ENCODE measurements at places on chromosomes 3 and 15.

DNA sequence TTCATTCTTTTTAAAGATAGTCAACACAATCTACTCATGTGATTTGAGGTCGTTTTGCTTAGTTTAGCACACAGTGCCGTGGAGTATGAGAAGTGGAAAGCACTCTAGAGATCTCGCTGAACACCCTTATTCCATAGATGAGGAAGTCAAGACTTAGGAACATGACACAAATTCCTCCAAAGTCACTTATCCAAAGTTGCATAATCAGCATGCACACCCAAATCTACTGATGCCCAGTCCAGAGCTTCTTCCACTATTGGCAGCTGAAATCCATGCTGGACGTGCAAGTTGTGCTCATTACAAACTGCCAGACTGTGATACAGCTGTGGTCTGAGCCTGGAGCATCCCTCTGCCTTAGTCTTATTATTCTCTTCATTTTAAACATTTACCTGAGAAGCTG lies 83.5 kb upstream of the ZNF280D start:
- DNase-seq = no peak

GRCh38 chr3:192851821-192852372 lies 65.8 kb downstream of the MB21D2 start:
- DNase-seq = peak; percentile 53

DNA sequence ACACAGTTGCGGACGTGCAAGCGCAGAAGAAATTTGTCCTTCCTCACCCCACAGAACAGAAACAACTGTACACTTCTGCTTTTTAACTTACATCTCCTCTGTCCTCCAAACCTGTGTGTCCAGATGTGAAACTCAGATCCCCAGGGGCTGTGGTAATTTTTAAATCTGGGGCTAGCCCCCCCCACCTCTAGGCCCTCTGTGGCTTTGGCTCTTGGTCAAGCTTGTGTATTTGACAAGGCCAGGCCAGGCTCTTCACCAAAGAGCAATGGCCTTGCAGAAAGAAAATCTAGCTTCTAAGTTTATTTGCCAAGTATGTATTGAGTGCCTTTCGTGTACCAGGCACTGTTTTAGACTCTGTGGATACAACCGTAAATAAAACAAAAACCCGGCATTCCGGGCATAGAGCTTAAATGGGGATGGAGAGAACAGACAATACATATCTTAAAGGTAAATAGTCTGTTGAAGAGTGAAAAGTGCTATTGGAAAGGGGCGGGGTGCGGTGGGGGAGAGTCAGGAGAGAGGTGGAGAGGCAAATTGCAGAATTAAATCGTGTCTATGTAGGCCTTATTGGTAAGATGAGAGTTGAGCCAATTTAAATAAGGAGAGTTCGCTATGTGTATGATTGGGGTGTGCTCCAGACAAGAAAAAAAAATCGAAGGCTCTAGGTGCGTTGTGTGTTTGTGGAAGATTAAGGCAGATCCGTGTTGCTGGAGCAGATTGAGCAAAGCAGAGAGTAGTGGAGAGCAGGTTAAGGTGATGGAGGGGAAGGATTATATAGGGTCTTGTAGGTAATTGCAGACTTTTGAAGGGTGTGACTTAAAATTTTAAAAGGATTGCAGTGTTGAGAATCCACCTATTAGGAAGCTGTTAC lies 781 bp upstream of the DPH6 start:
- DNase-seq = no peak

DNA sequence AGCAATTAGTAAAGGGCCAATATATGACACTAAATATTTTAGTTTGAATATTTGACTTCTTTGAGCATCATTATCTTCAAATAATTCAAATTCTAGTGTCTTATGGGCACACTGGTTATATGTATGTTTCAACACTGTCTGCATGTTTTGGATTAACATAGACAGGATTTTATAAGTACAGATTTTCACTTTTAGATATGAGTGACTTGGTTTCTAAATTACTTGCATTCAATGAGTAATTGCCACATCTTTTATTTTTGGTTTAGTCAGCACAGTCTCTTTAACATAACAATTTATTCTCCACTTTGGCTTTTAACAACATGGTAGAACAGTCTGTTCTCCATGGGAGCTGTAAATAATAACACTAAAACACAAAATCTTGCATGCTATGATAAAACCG lies 674.8 kb downstream of the TBL1XR1 start:
- DNase-seq = no peak

- no peak for DNase-seq
These were observed 20.4 kb downstream of the HACD3 start for GRCh38 chr15:65550681-65551098.

GRCh38 chr3:51934991-51935885 lies 6.5 kb downstream of the RRP9 start:
- no peak for DNase-seq

DNA sequence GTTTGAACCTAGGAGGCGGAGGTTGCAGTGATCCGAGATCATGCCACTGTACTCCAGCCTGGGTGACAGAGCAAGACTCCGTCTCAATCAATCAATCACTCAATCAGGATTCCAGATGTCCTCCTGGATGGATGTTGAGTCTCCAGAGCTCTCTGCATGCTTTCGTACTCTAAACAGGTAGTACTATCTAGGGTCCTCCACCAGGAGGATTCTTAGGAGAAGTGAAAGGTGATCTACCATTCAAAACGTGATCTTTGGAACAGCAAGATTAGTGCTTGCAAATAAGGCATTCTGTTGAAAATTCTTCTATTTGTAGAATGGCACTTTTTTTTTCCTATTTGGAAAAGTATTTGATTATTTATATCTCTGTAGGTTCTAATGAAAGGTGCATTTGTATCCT lies 34.3 kb downstream of the CNOT10 start:
- no peak for DNase-seq

DNA sequence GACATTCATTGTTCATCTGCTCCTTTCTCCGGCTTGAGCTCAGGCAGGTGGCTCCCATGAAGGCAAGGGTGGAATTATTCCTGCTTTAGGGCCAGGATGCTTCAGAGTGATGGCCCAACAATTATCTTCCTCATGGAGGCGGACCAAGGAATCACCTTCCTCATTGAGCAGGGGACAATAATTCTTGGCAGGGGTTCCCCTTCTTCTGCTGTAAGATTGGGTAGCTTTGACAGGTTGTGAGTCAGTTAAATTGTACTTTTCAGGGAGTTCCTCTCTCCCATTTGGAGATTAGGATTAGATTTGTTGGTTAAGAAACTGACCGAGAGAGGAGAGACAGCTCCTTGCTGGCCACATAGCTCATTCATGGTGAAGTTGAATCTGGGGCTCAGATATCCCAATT lies 31.4 kb upstream of the CD47 start:
- no peak for DNase-seq

GRCh38 chr3:169998668-169999131 lies 32.1 kb downstream of the SEC62 start:
- no peak for DNase-seq

DNA sequence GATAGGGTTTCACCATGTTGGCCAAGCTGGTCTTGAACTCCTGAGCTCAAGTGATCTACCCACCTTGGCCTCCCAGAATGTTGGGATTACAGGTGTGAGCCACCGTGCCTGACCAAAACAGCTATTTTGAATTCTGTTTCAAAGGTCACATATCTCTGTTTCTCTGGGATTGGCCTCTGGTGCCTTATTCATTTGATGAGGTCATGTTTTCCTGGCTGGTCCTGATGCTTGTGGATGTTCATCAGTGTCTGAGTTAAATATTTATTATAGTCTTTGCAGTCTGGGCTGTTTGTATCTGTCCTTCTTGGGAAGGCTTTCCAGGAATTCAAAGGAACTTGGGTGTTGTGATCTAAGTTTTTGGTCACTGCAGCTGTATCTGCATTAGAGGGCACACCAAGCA lies 5.1 kb downstream of the PATL2 start:
- DNase-seq = no peak

DNA sequence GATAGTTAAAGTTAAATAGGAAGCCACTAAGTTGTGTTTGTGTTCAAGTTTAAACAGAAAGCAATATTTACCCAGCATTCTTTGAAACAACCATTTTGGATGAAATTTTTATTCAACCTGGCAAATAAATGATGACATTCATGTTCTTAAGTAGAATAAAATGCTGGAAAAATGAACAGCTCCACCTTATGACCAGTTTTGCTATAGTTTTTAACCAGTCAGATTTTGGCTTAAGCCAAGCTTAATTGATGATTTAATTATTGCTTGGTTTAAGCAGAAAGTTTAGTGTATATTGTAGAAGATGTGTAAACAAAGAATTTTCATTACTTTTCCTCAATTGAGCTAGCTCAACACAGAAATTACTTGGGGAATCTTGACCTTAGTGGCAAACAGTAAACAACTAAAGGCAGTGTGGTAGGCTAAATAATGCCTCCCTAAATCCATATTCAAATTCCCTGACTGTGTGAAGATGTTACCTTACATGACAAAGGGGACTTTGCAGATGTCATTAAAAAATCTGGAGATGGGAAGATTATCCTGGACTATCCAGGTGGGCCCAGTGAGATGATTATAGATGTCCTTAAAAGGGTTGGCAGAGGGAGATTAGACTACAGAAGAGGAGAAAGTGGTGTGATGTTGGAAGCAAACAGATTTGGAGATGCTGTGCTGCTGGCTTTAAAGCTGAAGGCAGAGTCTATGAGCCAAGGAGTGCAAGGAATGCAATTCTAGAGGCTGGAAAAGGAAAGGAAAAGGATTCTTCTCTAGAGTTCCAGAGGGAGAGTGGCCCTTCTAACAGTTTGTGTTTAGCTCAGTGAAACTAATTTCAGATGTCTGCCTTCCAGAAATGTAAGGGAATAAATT lies 448.6 kb upstream of the GOLIM4 start:
- no peak for DNase-seq

DNA sequence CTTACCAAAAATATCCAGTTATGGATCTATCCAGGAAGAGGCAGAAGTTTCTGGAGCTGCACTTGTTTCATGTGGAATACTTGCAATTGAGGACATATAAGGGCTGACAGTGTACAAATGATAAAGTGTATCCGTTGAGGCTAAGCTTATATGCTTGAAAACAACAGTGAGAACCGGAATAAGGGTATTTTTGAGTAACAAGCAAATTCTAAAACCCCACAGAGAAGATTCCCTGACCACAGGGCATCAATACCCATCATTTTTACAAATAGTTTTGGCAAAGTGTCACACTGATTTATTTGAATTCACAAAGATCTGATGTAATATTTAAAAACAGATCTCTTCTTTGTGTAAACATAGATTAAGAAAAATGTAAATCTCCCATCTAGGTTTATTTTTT lies 208.4 kb downstream of the FMN1 start:
- no peak for DNase-seq

GRCh38 chr3:107781253-107781652 lies 258.5 kb downstream of the BBX start:
- DNase-seq = no peak

- DNase-seq = peak; percentile 76
These were observed 17.6 kb upstream of the EPHB3 start for GRCh38 chr3:184543843-184544512.

- DNase-seq = no peak
These were observed 137.9 kb downstream of the XXYLT1 start for GRCh38 chr3:195133013-195133412.

DNA sequence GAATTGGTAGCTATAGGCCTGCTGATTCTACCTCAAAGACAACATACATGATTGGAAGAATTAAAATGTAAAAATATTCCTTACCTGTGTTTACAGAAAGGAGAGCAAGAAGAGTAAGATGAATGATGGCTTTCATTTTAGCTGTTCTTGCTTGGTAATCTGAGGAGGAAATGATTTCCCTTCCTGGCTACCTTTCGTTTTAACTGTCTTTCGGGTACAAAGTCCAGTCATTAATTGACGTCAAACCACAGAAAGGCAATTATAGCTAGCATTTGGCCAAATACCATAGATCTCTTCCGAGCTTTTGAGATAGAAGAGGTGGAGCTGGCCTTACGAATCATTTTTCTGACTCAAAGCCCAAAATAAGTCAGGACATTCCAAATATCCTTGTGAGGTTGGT lies at the start of gene MUC13:
TSS of gene MUC13 (minus strand) at position 175 of the 400 bp plus-strand sequence. CDS start at position 136, 39 bp downstream.
- no peak for DNase-seq

DNA sequence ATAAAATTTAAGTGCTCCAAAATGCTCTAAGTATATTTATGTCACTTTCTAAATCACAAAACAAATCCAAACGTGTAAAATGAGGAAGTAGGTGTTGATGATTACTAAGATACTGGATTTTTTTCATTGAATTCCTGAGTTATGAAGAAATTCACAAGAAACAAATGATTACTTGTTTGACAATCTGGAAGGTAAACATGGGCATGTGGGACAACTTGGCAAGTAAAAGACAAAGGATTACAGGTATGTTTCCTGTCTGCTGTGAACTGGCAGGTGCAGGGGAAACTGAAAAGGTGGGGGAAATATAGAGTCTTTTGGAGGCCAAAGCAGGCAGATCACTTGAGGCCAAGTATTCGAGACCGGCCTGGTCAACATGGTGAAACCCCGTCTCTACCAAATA lies 252.7 kb upstream of the AZI2 start:
- DNase-seq = no peak

GRCh38 chr3:121794264-121794983 lies 40.4 kb downstream of the IQCB1 start:
- DNase-seq = no peak

DNA sequence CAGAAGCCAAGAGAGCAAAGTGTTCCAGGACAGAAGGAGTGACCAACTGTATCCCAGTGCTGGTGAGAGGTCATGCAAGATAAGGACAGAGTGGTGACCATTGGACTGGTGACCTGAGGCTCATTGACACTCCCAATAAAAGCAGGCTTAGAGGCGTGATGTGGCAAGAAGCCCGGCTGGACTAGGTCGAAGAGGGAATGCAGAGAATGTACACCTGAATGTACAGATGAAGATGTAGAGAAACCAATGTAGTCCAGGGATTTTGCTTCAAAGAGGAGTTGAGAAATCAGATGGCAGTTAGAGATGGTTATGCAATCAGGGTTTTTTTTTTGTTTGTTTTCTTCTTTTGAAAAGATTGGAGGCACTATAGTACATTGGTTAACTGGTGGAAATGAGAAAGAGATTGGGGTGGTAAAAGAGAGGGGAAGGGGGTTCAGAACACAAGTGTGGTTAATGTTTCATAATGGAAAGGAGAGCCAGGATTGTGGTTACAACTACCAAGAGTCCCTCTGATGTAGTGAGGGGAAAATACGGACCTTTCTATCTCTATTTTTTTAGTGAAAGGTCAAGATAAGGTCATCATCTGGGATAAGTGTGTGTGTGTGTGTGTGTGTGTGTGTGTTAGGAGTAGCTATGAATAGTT lies 23.3 kb downstream of the ST3GAL6 start:
- DNase-seq = no peak

- no peak for DNase-seq
These were observed 61.3 kb upstream of the SMAD3 start for GRCh38 chr15:67004142-67004541.

All from Panc1 (cell line).